Inflammatory macrophage treated with lipopolysaccharide for 1 hour (primary cell): ENCODE measurements at places on chromosomes 13 and 19.

DNA sequence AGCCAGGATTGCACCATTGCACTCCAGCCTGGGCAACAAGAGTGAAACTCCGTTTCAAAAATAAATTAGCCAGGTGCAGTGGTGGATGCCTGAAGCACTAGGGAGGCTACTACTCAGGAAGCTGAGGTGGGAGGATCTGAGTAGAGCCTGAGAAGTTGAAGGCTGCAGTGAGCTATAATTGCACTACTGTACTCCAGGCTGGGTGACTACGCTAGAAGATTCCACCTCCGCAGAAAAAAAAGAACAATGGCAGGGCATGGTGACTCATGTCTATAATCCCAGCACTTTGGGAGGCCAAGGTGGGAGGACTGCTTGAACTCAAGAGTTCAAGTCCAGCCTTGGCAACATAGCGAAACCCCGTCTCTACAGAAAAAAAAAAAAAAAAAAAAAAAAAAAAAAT lies 20.5 kb downstream of the HAUS8 start:
- no peak for DNase-seq

GRCh38 chr13:48275507-48275906 lies 28.0 kb upstream of the RB1 start:
- DNase-seq = no peak

DNA sequence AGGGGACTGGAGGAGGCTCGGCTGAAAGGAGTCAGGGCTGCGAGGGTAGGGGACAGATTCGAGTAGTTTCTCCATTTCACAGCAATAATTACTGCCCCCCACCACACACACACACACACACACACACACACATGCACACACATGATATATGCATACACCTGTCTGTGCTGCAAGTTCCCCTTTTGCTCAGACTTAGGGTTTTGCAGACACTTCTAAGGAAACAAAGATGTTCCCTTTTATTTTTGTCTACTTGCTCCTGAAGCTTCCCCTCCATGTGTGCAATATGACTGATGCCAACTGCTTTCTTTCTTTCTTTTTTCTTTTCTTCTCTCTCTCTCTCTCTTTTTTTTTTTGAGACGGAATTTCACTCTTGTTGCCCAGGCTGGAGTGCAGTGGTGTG lies 13.4 kb downstream of the MBD3L2B start:
- no peak for DNase-seq

DNA sequence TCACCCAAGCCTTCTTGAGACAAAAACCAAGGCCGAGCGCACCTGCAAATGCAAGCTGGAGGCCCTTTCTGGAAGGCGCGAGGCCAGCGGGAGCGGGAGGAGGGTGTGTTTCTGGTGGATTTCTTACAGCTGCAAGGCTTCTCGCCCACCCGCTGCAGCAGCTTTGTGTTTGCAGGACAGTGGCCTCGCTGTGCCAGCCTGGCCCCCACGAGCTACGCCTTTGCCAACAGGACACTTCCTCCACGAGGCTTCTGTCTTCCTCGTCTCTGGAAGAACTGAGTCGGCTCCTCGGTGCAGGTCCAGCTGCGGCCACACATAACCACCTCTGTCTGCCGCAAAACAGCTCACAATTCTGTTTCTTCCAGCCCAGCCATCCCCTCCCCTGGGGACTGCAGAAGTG lies 10.1 kb downstream of the ATCAY start:
- DNase-seq = no peak

- DNase-seq = no peak
Observed at GRCh38 chr13:76929320-76929719, 19.0 kb upstream of the ACOD1 start.

DNA sequence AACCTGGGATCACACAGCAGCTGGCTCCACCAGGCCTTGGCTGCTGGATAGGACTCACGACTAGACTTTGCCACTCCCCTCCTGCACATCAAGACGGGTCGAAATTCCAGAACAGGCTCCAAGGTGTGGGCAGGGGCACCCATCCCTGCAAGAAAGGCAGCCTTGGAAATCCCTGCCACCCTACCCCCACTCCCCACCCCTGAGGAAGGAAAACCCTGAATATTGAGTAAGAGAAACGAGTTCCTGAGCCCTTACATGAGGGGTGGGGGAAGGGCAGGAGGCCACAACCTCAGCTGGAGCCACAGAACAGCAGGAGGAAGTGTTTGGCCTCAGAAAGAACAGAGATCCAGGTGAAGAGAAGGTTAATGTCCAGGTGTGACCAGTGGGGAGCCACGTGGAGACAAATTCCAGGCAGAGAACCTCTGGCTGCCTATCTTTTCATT lies 20.1 kb downstream of the DEDD2 start:
- peak; percentile 72 for DNase-seq
